ENCODE measurements at places on chromosomes 12 and 14. TPM values are rescaled to one million over a fixed set of nuclear protein-coding genes. Genes with fewer than 3 reads are reported as not detected.

- H3K27me3 ChIP-seq: peaks cover 4% of the 10 kb centered on the region
- H3K4me3 ChIP-seq: peak overlapping the region; percentile 73
- DNase-seq: peak; percentile 82
- no peaks in the 10 kb centered on the region for H3K36me3 ChIP-seq
- no peak overlapping the region for H3K27ac ChIP-seq
- H3K4me1 ChIP-seq: peaks cover 16% of the 10 kb centered on the region
Measured at GRCh38 chr12:65822732-65823512, 1.4 kb upstream of the HMGA2 start.

The SYNE3 gene
- 14.5 TPM for total RNA-seq

DNA sequence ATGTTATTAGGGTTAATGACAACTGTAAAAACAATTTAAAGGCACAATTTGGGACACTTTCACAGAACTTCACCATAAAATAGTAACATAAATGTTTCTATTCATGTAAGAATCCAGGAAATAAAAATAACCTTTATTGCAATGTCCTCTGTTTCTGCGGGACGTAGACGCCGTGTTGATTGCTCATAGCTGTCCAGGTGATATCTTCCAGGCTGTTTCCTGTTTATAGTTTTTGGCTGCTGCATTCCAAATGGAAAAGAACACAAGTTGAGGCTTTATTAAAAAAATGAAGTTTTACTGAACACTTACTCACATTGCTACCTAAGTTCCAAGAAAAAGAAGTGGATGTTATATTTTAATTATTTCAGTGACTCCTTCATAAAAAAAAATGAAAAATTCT is 58.6 kb downstream of the ABCC9 start:
- peaks cover 3% of the 10 kb centered on the region for H3K4me1 ChIP-seq
- H3K36me3 ChIP-seq: peaks cover 4% of the 10 kb centered on the region
- DNase-seq: no peak
- H3K27ac ChIP-seq: no peak overlapping the region
- H3K4me3 ChIP-seq: no peak overlapping the region
- no peaks in the 10 kb centered on the region for H3K27me3 ChIP-seq

The TMEM19 gene
- total RNA-seq: 26.3 TPM

Measured in muscle of leg (tissue), 16 donors.